ENCODE measurements at places on chromosomes 6 and 20.

- peaks cover 3% of the 10 kb centered on the region for H3K36me3 ChIP-seq
- H3K27me3 ChIP-seq, result no peaks in the 10 kb centered on the region
These were observed 34.0 kb downstream of the NUDT3 start for GRCh38 chr6:34358389-34358905.

GRCh38 chr20:3188823-3189413 is 15.6 kb downstream of the DDRGK1 start:
- H3K27ac ChIP-seq, result no peak overlapping the region
- DNase-seq, result no peak
- H3K27me3 ChIP-seq, result no peaks in the 10 kb centered on the region
- no peaks in the 10 kb centered on the region for H3K4me1 ChIP-seq
- H3K36me3 ChIP-seq, result peaks cover 28% of the 10 kb centered on the region

- H3K4me1 ChIP-seq, result peaks cover 12% of the 10 kb centered on the region
- H3K27ac ChIP-seq, result no peak overlapping the region
- no peak for DNase-seq
- H3K4me3 ChIP-seq, result no peak overlapping the region
- no peaks in the 10 kb centered on the region for H3K36me3 ChIP-seq
These were observed 6.1 kb upstream of the LEMD2 start for GRCh38 chr6:33794910-33795623.

- H3K4me3 ChIP-seq, result no peak overlapping the region
- no peak for DNase-seq
- peaks cover 22% of the 10 kb centered on the region for H3K4me1 ChIP-seq
- H3K27ac ChIP-seq, result no peak overlapping the region
These were observed 24.7 kb upstream of the RALGAPA2 start for GRCh38 chr20:20737158-20737557.

DNA sequence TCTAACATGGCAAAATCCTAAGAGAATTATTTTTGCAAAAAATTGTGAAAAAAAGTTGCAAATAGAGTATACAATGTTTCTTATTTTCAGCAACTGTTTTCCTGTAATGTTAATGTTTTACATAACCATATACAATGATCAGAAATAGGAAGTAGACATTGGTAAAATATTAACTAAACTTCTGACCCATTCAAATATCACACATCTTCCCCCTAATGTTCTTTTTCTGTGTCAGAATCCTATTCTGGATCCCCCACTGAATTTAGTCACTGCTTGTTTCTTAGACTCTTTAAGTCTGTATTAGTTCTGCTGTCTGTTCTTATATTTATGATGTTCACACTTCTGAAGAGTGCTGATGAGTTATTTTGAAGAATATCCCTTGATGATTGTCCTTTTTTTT is 62.0 kb downstream of the HFE start:
- no peak for DNase-seq
- H3K4me1 ChIP-seq, result peaks cover 6% of the 10 kb centered on the region
- no peaks in the 10 kb centered on the region for H3K27me3 ChIP-seq
- no peak overlapping the region for H3K4me3 ChIP-seq
- H3K27ac ChIP-seq, result no peak overlapping the region

- H3K4me1 ChIP-seq, result no peaks in the 10 kb centered on the region
- no peak for DNase-seq
- no peak overlapping the region for H3K27ac ChIP-seq
- H3K27me3 ChIP-seq, result no peaks in the 10 kb centered on the region
- H3K36me3 ChIP-seq, result no peaks in the 10 kb centered on the region
These were observed 960.5 kb downstream of the KIF16B start for GRCh38 chr20:15612769-15613168.

- H3K27ac ChIP-seq, result no peak overlapping the region
- H3K36me3 ChIP-seq, result no peaks in the 10 kb centered on the region
- no peaks in the 10 kb centered on the region for H3K4me1 ChIP-seq
- H3K27me3 ChIP-seq, result peaks cover 2% of the 10 kb centered on the region
- DNase-seq, result no peak
These were observed 374.5 kb downstream of the RNGTT start for GRCh38 chr6:88588938-88589337.

DNA sequence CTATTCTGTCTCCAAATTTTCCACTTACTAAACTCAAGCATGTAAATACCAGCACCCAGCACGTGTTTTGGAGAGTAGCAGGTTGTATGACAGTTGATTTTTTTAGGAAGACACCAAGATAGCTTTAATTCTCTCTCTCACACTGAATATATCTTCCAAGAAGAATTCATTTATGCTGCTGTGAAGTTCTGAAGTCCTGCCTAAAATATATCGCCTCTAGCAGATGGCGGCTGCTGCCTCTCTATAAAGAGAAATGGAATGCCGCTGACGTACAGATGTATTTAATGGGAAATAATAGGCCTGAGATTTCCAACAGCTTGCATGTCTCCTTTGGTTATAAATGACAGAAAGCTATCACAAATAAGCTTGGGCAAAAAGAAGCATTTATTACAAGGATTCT is 74.7 kb downstream of the PFDN4 start:
- no peaks in the 10 kb centered on the region for H3K27me3 ChIP-seq
- H3K27ac ChIP-seq, result no peak overlapping the region
- H3K4me3 ChIP-seq, result no peak overlapping the region
- no peak for DNase-seq
- peaks cover 8% of the 10 kb centered on the region for H3K4me1 ChIP-seq

GRCh38 chr6:42942444-42942843 is 13.2 kb downstream of the CNPY3 start:
- no peaks in the 10 kb centered on the region for H3K4me1 ChIP-seq
- DNase-seq, result no peak
- H3K27ac ChIP-seq, result no peak overlapping the region
- no peak overlapping the region for H3K4me3 ChIP-seq
- H3K27me3 ChIP-seq, result no peaks in the 10 kb centered on the region

DNA sequence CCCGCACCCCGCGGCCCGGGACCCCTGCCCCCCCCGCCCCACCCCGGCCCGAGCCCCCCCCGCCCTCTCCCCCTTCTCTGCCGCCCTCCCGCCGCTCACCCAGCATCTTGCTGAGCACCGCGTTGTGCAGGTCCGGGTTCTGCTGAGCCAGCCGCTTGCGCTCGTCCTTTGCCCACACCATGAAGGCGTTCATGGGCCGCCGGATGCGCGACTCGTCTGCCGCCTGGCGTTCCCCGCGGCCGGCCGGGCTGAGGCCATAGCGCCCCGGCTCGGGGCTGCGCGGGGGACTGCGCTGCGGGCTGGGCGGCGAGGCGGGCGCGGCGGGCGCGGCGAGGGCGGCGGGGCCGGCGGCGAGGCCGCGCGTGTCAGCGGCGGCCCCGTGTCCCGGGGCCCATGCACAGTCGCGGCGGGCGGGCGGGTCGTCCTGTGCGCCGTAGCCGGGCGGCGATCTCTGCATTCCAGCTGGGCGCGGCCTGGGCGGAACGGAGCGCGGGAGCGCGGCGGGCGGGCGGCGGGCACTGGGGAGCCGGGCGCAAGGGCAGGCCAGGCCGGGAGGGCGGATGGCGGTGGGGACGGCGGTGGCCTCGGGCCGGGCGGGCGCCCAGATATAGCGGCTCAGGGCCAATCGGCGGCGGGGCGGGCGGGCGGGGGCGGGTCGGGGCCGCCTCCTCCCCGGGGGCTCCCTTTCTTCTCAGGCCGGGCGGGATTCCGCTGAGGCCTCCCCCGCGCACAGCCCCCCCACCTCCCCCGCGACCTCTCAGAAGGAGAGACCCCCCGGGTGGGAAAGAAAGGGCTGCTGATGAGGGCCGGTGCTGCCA is at the start of gene SOX18:
TSS of gene SOX18 (minus strand) at position 580 of the 818 bp plus-strand sequence. CDS start at position 457, 123 bp downstream.
- DNase-seq, result peak; percentile 59
- peak within 1 kb of the TSS; percentile 28 for H3K4me3 ChIP-seq
- H3K4me1 ChIP-seq, result peaks cover 32% of the 10 kb centered on the region
- no peak within 1 kb of the TSS for H3K27ac ChIP-seq
- no peaks in the 10 kb centered on the region for H3K36me3 ChIP-seq

- H3K27me3 ChIP-seq, result peaks cover 71% of the 10 kb centered on the region
- H3K4me3 ChIP-seq, result no peak overlapping the region
- peaks cover 3% of the 10 kb centered on the region for H3K36me3 ChIP-seq
These were observed 121.3 kb downstream of the TOX2 start for GRCh38 chr20:44035924-44036323.

DNA sequence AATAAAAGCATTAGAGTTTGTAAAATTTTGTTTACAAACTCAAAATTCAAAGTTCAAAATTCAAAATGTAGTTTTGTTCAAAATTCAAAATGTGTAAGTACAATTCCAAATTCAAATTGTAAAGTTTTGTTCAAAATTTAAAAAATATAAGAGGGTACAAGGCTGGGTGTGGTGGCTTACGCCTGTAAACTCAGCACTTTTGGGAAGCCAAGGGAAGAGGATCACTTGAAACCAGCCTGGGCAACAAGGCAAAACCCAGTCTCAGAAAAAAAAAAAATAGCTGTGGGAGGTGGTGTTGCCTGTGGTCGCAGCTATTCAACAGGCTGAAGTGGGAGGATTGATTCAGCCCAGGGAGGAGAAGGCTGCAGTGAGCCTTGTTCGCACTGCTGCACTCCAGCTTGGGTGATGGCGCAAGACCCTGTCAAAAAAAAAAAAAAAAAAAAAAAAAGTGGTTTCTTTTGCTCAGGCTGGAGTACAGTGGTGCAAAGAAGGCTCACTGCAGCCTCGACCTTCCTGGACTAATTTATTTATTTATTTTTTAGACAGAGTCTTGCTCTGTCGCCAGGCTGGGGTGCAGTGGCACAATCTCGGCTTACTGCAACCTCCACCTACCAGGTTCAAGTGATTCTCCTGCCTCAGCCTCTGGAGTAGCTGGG is 5.4 kb upstream of the ZBTB12 start:
- no peaks in the 10 kb centered on the region for H3K36me3 ChIP-seq
- no peak for DNase-seq
- peaks cover 21% of the 10 kb centered on the region for H3K27me3 ChIP-seq
- peaks cover 10% of the 10 kb centered on the region for H3K4me1 ChIP-seq
- no peak overlapping the region for H3K4me3 ChIP-seq

- no peak overlapping the region for H3K4me3 ChIP-seq
- DNase-seq, result no peak
- peak overlapping the region; percentile 29 for H3K27ac ChIP-seq
- H3K4me1 ChIP-seq, result peaks cover 44% of the 10 kb centered on the region
- H3K27me3 ChIP-seq, result no peaks in the 10 kb centered on the region
These were observed 73.4 kb downstream of the PRDM1 start for GRCh38 chr6:106159531-106159940.

DNA sequence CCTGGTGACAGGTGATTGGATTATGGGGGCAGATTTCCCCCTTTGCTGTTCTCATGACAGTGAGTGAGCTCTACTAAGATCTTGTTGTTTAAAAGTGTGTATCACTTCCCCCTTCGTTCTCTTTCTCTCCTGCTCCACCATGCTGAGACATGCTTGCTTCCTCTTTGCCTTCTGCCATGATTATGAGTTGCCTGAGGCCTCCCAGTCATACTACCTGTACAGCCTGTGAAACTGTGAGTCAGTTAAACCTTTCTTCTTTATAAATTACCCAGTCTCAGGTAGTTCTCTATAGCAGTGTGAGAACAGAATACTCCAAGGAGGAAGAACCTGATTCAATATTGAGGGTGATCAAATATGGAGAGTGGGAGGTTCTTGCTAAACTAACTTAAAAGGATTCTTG is 724.9 kb downstream of the DOK5 start:
- no peaks in the 10 kb centered on the region for H3K27me3 ChIP-seq
- no peak overlapping the region for H3K4me3 ChIP-seq
- DNase-seq, result no peak
